ENCODE measurements at places on chromosomes 5 and 9. TPM values are rescaled to one million over a fixed set of nuclear protein-coding genes. Genes with fewer than 3 reads are reported as not detected.
A peak's percentile ranks its signal among the peaks of the same experiment; 100 is the strongest.

JAKMIP2 gene
- total RNA-seq, result 88.2 TPM

GRCh38 chr9:18438300-18438925, 35.5 kb upstream of the ADAMTSL1 start:
- peak; percentile 49 for DNase-seq

DNA sequence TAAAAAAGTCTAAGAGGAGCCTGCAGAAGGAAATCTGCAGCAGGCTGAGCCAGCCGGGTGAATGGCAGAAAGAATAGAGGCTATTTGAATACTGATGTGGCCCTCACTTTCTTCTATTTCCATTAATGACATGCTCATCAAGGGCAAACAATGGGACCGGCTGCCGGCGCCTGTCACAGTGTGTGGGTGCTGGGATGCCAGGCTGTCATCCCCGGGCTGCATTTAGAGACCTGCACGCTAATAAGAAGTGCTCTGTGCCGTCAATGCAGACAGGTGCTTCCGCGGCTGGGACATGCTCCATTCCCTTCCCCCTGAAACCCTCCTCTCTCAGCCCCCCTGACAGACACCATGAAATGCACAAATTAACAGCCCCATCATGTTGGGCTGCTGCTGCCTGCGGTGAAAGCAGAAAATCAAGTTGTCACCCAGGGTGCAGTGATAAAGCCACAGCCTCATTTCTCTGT, 217.7 kb upstream of the TBCA start:
- DNase-seq, result no peak

DNA sequence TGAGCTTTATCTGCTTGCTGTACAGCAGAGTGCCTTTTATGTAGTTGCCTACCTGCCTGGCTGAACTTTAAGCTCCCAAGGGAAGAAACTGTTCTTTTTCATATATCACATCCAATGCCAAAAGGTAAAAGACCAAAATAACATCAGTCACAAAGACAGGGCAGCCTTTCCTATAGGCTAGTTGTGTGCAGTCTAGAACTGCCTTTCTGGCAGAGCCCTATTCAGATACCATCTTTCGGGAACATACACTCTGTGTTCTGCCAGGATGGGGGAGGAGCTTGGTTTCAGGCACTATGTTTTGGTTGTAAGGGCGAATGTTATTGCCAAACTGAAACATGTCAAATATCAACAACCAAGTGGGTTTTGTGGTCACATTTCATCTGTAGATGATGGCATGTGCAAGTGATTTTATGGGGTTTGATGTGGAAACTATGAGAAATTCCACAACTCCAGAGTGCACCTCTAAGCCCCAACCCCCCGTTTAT, 314.5 kb downstream of the ADGRV1 start:
- no peak for DNase-seq

OBP2B gene
- total RNA-seq, result not detected

FGF1 gene
- not detected for total RNA-seq

DNA sequence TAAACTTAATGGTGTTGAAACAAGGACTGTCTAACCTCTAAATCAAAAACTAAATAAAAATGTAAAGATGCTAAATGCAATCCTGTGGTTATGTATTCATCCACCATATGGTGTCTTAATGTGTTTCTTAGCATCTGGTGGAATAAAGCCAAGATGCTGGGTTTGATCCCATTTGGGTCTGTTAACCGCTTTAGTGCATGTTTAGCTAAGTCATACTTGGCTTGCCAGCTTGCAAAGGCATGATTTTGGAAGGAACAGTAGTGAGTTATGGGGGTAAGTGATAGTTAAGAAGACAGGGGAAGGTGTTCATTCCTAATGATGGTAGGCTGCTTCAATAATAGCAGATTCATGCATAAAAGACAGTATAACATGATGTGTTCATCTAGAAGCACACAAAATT, 139.0 kb upstream of the SLC27A6 start:
- DNase-seq, result no peak

DNA sequence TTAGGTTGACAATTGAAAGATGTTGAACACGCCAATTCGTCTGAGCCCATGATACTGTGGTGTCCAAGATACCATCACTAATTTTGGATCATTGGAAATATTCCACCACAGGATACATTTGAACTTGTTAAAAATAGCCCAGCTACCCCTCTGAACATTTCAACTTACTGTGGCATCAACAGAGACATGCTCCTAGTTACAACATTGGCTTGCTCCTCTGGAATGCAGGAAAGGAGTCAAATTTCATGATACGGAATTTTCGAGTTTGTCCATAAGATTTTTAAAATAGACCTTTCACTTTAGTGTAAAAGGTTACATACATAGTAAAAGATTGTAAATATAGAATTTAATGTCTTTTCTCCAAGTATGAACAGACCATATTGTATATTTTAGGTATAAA, 12.8 kb downstream of the SEMA5A start:
- DNase-seq, result no peak

GRCh38 chr5:114101153-114101552, 260.7 kb upstream of the KCNN2 start:
- DNase-seq, result no peak

NUTM2F gene
- total RNA-seq, result not detected

IL4 gene
- total RNA-seq, result not detected

DNA sequence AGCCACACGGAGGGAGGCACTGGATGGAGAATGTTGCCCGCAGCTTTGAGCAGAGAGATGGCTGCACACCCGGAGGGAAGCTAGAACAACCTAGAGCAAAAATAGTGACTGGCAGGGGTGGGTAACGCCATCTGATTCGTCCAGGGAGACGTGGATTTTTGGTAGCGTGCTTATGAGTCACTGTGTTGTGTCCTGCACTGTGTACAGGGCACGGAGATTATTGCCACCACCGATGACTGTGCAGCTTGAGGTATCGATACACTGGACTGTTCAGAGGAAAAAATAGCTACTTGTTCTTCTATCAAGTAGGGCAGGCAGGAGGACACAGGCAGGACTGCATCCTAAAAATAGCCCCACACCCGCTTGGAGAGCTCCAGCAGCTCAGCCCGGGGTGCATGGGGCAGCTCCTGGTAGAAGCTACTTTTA, 6.0 kb downstream of the UBE2QL1 start:
- no peak for DNase-seq

GRCh38 chr5:136028782-136029742, at the start of gene TGFBI:
TGFBI (plus strand) TSS chr5:136028988; CDS start chr5:136029056, 68 bp downstream.
- peak; percentile 72 for DNase-seq

DNA sequence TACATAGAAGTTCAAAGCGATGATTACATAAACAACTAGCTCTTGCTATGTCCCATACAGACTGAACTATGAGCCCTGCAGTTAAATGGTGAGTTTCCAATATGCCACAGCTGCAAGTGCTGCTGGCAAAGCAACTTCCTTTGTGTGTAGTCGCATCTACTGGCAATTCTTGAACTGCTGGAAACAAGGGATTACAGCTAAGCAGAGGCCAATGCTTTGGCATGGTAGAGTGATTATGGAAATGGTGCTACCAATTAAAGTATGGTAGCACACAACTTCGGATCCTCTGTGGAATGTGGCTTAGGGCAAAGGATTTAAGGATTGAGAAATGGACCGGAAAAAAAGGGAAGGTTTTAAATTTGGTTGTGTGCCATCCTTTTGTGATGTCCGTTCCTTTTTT, 856.6 kb downstream of the MAT2B start:
- DNase-seq, result no peak

PPIC gene
- 5.7 TPM for total RNA-seq

DNA sequence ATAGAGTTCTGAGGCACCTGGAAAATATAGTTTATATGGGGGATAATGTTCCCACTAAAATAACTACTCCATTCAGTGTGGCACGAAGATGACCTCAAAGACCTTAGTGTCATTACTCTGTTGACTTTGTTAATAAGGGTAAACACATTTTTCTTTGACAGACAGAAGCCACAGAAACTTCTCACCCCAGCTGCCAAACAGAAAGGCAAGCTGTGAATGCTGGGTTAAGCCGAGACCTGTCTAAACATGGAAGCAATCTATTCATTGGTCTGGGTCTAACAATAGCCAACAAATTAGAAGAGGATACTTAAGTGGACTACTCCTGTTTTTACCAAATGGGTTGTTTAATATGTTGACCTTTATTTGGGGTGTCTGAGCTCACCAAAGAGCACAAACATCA, 171.4 kb downstream of the TLE1 start:
- DNase-seq, result no peak

DNA sequence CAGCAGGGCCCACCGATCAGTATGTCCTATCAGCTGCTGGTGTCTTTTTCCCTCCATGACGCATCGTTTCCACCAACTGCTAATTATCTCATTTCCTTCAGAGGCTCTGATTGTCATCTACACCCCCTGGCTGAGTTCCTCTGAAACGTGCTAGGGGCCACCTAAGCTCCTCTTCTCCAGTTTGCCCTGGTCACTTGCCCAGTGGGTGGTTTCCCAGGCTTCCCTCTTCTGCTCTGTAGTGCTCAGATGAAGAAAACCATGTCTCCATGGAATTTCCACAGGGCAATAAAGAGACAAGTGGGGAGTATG, 65.3 kb downstream of the TSTD2 start:
- DNase-seq, result no peak
